ENCODE measurements at places on chromosomes 16 and 17. TPM values are rescaled to one million over a fixed set of nuclear protein-coding genes. Genes with fewer than 3 reads are reported as not detected.

Gene DYNLRB2
- total RNA-seq = not detected

Gene SCARF1
- 1.3 TPM for total RNA-seq

GRCh38 chr16:50388496-50388895 lies 19.7 kb upstream of the BRD7 start:
- DNase-seq = no peak

DNA sequence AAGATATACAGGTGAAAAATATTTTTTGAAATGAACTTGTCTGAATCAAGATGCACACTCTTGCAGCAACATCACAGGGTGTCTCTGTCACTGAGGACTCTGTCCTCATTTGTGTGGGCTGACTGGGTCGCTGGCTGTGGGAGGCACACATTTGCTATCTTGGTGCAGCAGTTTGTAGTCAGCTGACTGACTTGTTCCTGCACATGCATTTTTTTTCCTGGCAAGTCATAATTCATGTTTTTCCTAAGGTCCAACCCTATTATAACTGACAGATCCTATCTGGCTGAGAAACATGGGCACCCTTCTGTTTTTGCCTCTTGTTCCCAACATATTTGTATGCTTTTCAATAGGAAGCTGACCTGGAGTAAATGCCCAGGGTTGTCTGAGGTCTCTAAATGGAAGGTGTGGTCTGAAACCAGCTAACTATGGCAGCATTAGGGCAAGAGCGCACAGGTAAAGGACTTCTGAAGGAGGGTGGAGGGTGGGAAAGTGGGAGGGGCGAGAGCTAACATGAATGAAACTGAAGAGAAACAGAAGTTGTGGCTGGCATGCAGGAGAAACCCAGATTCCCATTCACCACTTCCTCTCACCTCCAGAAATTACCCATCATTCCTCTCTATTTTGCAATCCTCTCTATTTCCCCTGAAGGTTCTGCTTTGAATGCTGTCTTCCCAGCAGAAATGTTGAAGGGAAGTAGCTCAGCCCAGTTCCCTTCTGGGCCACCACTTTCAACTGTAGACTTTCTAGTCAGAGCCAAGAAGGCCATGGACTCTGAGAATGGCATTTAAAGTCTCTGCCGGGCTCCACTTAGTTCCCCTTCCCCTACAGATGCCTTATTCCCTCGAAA lies 166.1 kb downstream of the PRKCA start:
- DNase-seq = peak; percentile 33

- no peak for DNase-seq
These were observed 312.4 kb upstream of the CDH5 start for GRCh38 chr16:66054095-66054494.

GRCh38 chr16:84357191-84357651 lies 11.1 kb upstream of the ATP2C2 start:
- no peak for DNase-seq

Data from fibroblast of the aortic adventitia (primary cell).